Kidney capillary endothelial cell (primary cell): ENCODE measurements at places on chromosomes 3 and 15.
A peak's percentile ranks its signal among the peaks of the same experiment; 100 is the strongest.

- no peak for DNase-seq
Observed at GRCh38 chr15:100682468-100682867, 80.1 kb downstream of the ASB7 start.

DNA sequence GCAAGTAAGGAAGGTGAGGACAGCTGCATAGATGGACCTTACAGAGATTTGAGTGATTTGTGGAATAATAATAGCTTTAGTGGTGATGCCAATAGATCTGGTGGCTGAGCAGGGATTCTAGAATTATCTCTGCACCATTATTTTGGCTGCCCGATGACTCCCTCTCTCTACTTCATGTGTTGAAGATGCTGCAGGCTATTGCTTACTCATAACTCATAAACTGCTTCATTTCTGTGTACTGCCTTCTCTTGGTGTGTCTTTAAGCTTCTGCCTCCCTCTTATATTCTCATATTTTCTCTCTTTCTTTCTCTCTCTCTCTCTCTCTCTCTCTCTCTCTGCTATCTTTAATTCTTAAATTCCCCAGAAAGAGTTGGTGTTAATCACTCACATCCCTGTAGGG, 256.0 kb upstream of the TRIM42 start:
- DNase-seq = no peak

- DNase-seq = no peak
Observed at GRCh38 chr15:51971032-51971374, 575 bp downstream of the LEO1 start.

DNA sequence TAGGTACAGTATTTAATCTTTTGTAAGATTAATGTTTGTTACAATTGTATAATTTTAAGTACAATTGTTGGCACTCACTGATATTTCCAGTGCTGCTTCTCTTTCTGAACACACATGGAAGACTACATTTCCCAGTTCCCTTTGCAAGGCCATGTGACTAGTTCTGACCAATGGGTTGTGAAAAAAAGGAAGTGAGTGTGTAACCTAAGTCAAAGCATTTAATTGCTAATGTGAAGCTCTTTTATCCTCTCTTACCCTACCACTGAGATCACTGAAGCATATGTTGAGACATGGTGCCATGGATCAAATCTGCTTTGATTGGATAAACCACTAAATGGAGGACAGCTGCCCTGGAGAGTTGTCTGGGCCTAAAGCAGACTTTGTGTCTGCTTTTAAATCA, 83.9 kb upstream of the PLXND1 start:
- DNase-seq = peak; percentile 65

- DNase-seq = no peak
Observed at GRCh38 chr3:183987000-183987600, 30.6 kb downstream of the ABCC5 start.

GRCh38 chr3:155554777-155555451, 190.0 kb downstream of the PLCH1 start:
- no peak for DNase-seq

GRCh38 chr3:27633224-27633545, 88.9 kb downstream of the EOMES start:
- DNase-seq = no peak

DNA sequence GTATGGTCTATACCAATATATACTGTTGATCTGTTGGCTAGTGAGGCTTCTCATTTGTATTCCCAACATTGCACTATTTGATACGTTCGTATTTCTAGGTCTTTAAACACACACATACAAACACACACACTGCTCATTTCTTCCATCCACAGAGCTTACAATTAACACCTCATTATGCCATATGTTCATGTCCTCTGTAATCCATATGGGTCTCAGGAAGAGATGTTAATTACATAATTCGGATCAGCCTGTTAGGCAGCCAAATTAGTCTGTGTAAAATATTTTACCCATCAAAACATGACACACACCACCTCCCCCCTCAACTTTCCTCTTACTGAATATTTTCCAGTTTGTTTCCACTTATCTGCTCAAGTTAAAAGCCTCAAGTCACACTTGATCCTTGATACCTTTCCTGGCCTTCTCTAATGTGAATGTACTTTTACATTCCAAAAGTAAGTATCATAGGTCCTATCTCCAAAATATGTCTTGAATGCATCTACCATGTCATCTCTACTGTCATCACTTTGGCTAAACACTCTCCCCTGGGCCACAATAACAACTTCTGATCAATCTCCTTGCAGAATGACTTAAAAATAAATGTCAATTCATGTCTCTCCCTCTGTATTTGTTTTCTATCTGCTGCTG, 28.2 kb downstream of the EOGT start:
- DNase-seq = no peak

- DNase-seq = no peak
Observed at GRCh38 chr3:135927155-135927554, 38.4 kb upstream of the PPP2R3A start.

DNA sequence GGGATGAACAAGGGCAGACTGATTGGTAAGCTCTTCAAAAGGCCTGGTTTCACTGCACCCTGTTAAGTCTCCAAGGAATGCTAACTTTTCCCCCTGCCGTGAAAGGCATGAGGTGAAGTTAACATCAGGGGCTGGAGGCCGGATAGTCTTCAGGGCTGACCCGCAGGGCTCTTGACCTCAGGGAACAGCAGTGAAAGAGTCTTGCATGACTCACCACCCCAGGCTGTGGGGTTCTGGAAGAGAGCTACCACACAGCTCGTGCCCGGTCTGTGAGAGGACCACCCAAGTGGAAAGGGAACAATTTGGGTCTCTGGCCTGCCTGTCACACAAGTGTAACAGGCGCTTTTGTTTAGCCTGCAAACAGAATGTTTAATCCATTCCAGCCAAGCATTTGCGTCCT, 504.9 kb downstream of the EDEM1 start:
- no peak for DNase-seq

DNA sequence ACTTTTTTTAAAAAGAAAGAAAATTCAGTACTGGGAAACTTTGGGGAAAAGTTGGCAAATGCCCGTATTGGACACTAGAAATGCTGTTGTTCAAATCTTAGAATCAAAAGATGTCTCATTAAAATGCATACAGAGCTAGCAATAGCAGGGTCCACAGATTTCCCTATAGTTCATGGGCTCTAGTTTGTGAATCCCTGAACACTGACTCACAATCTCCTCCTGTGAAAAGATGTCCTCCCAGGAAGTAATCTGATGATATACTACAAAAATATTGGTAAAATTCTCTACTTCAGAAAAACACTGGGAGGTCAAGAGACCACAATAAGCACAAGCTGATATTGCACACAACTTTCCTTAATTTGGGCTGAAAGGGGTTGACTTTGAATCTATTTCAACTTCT, 568.4 kb upstream of the ZNF385D start:
- no peak for DNase-seq

DNA sequence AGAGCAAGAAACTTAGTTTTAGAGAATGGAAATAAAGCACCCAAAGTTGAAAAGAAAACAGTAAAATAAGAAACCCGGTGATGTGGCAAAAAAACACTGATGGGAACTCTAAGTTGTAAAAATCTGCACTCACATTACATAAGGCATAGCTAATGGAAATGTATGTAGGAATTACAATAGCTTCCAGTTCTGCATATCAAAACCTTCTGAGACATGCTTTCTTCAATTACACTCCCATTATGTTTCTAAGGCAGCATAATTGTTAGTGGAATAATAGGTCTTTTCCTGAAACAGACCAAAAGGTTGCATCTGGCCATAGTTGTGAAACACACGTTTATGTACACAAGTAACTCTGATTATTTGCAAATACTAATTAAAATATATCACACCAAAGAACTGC, 41.4 kb downstream of the SLC30A4 start:
- DNase-seq = no peak

GRCh38 chr3:67515778-67516177, 138.6 kb downstream of the SUCLG2 start:
- DNase-seq = no peak

GRCh38 chr15:100120111-100120510, 221.7 kb downstream of the ADAMTS17 start:
- DNase-seq = no peak

DNA sequence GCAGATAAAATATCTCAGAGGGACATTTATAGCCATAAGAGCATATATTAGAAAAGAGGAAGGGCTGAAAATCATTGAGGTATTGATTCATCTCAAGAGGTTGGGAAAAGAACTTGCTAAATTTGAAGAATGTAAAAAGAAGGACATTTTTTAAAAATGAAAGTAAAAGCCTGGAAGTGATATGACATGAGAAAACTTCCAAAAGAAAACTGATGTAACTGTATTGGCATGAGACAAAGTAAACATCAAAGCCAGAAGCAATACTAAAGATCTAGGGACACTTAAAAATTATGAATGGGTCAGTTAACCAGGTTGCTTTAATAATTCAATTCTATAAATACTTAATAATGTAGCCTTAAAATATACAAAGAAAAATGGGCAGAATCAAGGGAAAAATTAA, 31.9 kb downstream of the CEP63 start:
- DNase-seq = no peak

- peak; percentile 56 for DNase-seq
Observed at GRCh38 chr3:192917028-192917403, 640 bp downstream of the MB21D2 start.

GRCh38 chr15:72047020-72047419, 70.9 kb downstream of the MYO9A start:
- no peak for DNase-seq

GRCh38 chr15:90419738-90420406, 31.8 kb downstream of the IQGAP1 start:
- peak; percentile 72 for DNase-seq

- DNase-seq = no peak
Observed at GRCh38 chr15:92006186-92007028, 152.9 kb downstream of the SLCO3A1 start.

GRCh38 chr3:128366136-128366535, 100.6 kb downstream of the DNAJB8 start:
- DNase-seq = no peak

- no peak for DNase-seq
Observed at GRCh38 chr3:16373341-16373946, 108.4 kb downstream of the OXNAD1 start.
